ENCODE measurements at places on chromosomes 5 and 9.

- peak; percentile 63 for DNase-seq
Measured at GRCh38 chr9:91949946-91950664, at the start of gene ROR2. TSS of gene ROR2 (minus strand) at chr9:91950228.

DNA sequence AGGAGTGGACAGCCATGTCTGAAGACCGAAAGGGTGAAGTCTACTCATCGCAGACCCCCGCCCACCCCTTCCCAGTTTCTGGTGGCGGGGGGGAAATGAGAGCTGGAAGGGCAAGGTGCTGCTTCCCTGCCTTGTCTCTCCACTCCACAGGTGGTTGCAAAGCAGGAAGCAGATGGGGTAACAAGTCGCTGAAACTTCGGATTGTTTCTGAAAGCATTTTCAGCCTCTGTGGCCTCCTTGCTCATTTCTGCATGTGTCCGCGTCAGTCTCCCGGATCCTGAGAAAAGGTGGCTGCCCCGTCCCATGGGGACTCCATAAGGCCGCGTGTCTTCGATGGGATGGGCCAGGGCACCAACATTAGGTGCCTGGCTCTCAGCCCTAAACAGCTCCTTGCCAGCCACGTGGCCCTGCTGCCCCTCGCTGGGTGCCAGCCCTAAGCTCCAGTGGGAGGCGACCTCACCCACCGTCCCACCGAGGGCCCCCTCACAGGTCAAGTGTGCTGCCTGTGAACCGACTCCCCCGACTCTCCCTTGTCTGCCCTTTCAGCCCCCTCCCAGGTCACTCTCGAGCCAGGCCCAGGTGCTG lies 971 bp downstream of the PHYKPL start:
- no peak for DNase-seq

- no peak for DNase-seq
Measured at GRCh38 chr9:97853844-97854695, 1.0 kb downstream of the FOXE1 start.

DNA sequence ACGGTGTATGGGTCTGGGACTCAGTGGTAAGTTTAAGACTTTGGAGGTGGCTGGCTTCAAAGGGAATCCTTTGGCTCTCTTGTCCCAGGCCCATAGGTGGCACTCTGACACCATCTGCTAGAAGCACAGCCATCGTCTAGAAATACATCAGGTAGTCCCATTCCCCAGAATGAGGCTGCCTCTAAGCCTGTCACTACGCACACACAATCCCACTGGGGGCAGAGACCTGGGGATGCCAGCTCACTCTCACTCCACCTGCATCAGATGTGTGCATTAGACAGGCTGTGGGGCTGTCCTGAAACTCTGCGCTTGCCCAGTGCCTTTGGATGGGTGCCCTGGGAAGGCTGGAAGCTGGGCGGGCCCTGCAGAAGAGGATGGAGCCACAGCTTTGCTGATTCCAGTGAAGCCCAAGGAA lies 127.5 kb upstream of the PANK3 start:
- DNase-seq, result no peak

DNA sequence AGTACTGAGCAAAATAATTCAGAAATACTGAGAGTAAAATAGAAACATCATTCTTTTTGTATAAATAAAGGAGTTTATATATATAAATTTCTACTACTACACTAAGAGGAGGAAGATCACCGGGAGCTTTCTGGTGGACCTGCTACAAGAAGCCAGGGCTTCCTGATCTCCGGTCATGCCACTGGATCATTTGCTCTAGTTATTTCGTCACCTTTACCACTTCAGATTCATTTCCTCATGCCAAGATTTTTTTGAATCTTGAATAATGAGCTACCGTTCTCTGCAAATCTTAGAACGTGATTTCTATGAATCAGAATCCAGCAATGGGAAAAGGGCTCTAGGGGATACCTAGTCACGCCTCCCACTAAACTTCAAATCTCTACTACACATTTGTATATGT lies 51.9 kb upstream of the TBC1D9B start:
- no peak for DNase-seq

GRCh38 chr9:30697958-30698357 lies 1686.5 kb upstream of the ACO1 start:
- DNase-seq, result no peak

GRCh38 chr5:1765141-1765879 lies 34.3 kb downstream of the MRPL36 start:
- DNase-seq, result peak; percentile 79

- DNase-seq, result no peak
Measured at GRCh38 chr5:138033907-138034306, 1.0 kb upstream of the FAM13B start.
